Naive B cell (primary cell): ENCODE measurements at places on chromosomes 1 and 21. TPM values are rescaled to one million over a fixed set of nuclear protein-coding genes. Genes with fewer than 3 reads are reported as not detected.

GRCh38 chr1:82264802-82265201 is 464.1 kb downstream of the ADGRL2 start:
- no peaks in the 10 kb centered on the region for H3K36me3 ChIP-seq
- no peak for DNase-seq
- no peaks in the 10 kb centered on the region for H3K27me3 ChIP-seq
- H3K4me1 ChIP-seq: no peaks in the 10 kb centered on the region
- no peak overlapping the region for H3K4me3 ChIP-seq
- no peak overlapping the region for H3K27ac ChIP-seq

Gene PDC
- polyA plus RNA-seq: not detected

DNA sequence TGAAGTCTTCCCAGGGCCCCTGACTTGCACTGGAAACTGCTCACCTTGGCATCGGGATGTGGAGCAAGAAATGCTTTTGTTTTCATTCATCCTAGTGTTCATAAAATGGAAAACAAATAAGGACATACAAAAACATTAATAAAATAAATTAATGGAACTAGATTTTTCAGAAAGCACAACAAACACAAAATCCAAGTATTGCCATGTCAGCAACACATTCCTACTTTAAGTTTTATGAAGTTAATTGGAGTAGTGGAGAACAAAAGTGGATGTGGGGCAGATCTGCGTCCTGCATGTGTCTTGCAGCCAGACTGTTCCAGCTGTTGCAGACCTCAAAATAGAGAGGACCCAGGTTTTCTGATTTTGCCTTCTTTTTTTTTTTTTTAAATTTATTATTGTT is 32.9 kb downstream of the PRMT2 start:
- H3K27me3 ChIP-seq: peaks cover 33% of the 10 kb centered on the region
- H3K4me3 ChIP-seq: peak overlapping the region; percentile 62
- DNase-seq: no peak
- H3K27ac ChIP-seq: no peak overlapping the region
- peaks cover 9% of the 10 kb centered on the region for H3K36me3 ChIP-seq
- peaks cover 11% of the 10 kb centered on the region for H3K4me1 ChIP-seq

Gene NIBAN1
- polyA plus RNA-seq: not detected

Gene MYBPH
- not detected for polyA plus RNA-seq

GRCh38 chr1:180154003-180154324 is 705 bp upstream of the QSOX1 start:
- H3K27ac ChIP-seq: peak overlapping the region; percentile 86
- no peaks in the 10 kb centered on the region for H3K27me3 ChIP-seq
- peak overlapping the region; percentile 96 for H3K4me3 ChIP-seq
- H3K36me3 ChIP-seq: peaks cover 4% of the 10 kb centered on the region
- H3K4me1 ChIP-seq: peaks cover 29% of the 10 kb centered on the region

GRCh38 chr21:17472592-17473271 is 40.1 kb upstream of the CXADR start:
- no peaks in the 10 kb centered on the region for H3K36me3 ChIP-seq
- no peaks in the 10 kb centered on the region for H3K4me1 ChIP-seq
- H3K27ac ChIP-seq: no peak overlapping the region
- DNase-seq: no peak
- no peaks in the 10 kb centered on the region for H3K27me3 ChIP-seq

GRCh38 chr1:152932170-152932811 is 14.7 kb upstream of the SPRR5 start:
- no peak overlapping the region for H3K4me3 ChIP-seq
- H3K27ac ChIP-seq: no peak overlapping the region
- no peaks in the 10 kb centered on the region for H3K4me1 ChIP-seq

DNA sequence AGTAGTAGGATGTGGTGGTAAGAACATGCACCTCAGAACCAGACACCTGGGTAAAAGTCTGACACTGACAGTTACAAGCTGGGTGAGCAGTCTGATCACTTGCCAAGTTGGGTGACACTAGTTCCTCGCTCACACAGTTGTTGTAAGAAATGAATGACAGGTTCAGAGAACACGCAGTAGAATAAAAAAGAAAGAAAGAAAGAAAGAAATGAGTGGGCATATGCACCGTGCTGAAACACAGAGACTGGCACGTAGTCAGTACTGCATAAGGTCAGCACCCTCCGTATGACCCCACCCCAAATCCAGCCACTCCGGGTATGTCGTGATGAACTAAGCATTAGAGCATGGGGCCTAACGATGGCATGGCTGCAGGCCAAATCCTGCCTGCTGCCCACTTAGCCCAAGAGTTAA is 90.6 kb downstream of the GLUL start:
- DNase-seq: no peak
- no peaks in the 10 kb centered on the region for H3K4me1 ChIP-seq
- no peak overlapping the region for H3K27ac ChIP-seq
- H3K4me3 ChIP-seq: no peak overlapping the region

DNA sequence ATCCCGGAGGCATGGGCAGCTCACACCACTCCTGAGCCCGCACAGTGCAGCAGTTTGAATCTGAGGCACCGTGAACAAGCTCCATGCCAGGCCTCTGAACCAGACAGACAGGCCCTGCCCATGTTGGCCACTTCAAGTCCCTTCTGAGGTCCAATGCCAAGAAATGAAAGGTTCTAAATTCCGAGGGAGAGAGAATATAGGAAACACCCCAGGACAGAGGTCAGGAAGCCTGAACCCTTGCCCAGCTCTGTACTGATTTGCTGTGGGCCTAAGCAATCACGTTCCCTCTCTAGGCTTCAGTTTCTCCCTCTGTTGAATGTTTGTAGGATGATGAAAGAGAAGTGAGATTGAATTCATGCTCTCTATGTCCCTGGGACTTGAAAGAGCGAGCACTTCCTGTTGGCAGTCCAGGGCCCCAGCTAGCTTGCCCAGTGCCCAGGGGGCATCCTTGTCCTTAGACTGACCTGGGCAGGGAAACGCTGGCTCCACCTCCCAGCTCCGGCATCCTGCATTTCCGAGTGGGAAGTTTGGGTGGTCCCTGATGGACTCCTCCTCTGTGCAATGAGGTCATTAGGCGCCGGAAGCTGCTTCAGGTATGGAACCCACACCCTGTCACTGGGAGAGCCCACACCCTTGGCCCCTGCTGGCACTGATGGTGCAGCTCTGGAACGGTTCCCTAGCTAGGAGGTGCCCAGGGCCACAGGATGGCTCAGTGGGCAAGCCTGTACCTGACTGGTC is 242.4 kb upstream of the TMEM51 start:
- no peaks in the 10 kb centered on the region for H3K4me1 ChIP-seq
- H3K36me3 ChIP-seq: no peaks in the 10 kb centered on the region
- H3K4me3 ChIP-seq: no peak overlapping the region
- DNase-seq: no peak
- peaks cover 5% of the 10 kb centered on the region for H3K27me3 ChIP-seq

DNA sequence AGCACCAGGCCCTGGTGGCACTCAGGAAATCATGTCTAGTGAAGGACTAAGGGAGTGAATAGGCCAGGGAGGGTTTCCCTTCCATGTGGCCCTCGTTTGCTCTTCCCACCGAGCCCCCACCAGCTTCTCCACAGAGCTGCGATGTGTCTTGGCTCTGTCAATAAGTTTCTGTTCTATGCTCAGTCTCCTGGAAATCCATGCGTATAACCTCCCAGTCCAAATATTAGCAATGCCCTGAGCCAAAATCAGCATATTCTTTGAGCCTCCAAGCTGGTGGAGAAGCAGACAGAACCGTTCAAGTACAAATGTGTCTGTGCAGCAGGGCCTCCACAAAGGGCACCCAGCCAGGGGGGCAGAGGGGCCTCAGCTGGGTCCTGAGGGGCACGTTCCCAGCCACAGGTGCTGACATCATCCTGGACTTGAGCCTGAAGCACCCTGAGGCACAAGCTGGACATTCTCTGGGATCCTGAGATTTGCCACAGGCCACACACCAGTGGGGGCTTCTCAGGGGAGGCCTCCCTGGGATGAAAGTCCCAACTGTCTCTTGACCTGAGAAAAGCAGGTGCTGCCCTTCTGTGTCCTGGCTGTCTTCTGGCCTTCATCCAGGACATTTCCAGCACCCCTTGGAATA is 350.5 kb upstream of the VAMP3 start:
- peaks cover 15% of the 10 kb centered on the region for H3K36me3 ChIP-seq
- peaks cover 14% of the 10 kb centered on the region for H3K27me3 ChIP-seq
- no peaks in the 10 kb centered on the region for H3K4me1 ChIP-seq

Gene LINGO4
- not detected for polyA plus RNA-seq

GRCh38 chr1:11238311-11238710 is 24.0 kb downstream of the MTOR start:
- no peak for DNase-seq
- H3K27me3 ChIP-seq: no peaks in the 10 kb centered on the region
- no peak overlapping the region for H3K27ac ChIP-seq

DNA sequence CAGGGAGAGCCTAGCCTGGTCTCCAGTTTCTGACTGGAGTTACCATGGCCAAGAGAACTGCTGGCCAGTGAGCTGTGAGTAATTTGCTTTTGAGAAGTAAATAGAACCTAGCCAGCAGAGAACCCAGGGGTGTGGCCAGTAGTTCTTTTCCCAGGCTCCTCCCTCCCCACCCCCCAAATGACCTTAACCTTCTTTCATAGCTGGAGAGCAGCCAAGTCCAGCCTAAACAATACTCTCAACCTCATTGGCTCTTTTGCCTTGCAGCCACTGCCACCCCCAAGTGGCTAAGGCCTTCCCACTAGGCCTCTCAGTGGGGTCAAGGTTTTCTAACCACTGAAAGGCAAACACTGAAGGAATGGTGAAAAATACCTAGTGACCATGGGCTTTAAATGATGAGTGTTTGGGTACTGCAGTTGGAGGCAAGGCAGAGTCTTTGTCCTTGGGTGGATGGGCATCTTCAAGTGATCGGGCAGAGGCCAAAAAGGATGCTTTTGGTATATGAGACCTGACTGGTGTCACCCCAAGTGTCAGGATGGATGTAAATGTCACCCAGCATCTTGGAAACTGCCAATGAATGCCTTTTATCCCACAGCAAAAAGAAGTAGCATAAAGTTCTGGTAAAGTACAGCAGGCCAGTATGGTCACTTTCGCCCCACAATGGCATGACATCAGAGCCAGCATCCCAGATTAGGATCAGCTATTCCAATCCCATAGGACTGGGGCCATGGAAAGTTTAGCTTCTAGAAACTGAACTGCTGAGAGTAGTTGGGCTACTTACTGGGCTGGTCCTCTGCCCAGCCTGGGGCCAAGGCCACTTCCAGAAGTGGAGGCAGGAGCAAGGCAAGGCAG is 3.5 kb upstream of the PIGV start:
- no peaks in the 10 kb centered on the region for H3K27me3 ChIP-seq
- DNase-seq: no peak
- no peak overlapping the region for H3K4me3 ChIP-seq
- peaks cover 41% of the 10 kb centered on the region for H3K4me1 ChIP-seq
- no peak overlapping the region for H3K27ac ChIP-seq

Gene TMOD4
- polyA plus RNA-seq: not detected

- DNase-seq: peak; percentile 66
- H3K4me1 ChIP-seq: peaks cover 71% of the 10 kb centered on the region
- peaks cover 6% of the 10 kb centered on the region for H3K36me3 ChIP-seq
- peak overlapping the region; percentile 20 for H3K4me3 ChIP-seq
Observed at GRCh38 chr1:204503122-204503912, 8.7 kb upstream of the PIK3C2B start.

DNA sequence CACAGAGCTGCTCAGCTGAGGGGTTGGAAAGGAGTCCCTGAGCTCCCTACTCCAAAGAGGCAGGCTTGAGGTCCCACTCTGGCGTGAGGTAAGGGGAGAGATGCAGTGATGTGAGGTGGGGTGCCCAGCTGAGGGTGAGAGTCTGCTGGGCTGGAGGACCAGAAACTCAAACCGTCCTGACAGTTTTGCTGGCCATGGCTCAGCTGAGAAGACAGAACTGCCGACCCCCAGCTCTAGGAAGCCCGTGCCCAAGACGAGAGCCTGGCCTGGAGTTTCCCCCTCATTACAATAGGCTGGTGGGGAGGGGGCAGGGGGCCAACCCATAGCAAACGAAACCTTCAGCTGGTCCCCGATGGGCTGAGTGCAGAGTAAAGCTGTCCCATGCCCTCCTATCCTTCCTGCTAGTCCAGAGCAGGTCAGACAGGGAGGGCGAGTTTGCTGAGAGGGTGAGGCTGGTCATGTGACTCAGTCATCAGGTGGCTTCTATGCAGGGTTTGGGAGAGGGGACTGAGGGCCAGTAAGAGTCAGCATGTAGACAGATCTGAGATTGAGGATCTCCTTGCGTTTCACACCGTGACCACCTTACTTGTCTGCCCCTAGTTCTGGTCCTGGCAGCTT is 129.3 kb downstream of the PRDM2 start:
- H3K4me3 ChIP-seq: no peak overlapping the region
- no peak overlapping the region for H3K27ac ChIP-seq
- peaks cover 3% of the 10 kb centered on the region for H3K4me1 ChIP-seq

DNA sequence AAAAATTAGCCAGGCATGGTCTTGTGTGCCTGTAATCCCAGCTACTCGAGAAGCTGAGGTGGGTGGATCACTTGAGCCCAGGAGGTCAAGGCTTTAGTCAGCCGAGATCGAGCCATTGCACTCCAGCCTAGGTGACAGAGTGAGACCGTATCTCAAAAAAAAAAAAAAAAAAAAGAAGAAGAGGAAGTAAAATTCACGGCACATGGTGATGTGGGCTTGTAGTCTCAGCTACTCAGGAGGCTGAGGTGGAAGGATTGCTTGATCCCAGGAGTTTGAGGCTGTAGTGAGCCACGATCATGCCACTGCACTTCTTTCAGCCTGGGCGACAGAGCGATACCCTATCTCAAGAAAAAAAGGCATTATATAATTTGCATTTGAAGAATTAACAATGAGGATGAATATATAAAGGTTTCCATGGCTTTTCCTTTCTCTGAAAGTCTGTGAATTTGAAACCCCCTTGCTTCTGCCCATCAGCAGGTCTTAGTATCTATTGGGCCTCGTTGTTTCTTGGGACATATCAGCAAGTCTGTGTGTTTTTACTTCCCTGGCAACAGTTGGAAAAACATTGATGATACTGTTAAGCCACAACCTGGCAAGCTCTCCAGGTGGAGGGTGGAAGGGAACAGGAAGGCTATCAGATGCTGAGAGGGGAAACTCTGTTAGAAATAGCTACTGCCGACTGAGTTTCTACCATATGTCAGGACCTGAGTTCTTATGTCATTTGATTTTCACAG is 4.6 kb upstream of the PLA2G2D start:
- DNase-seq: peak; percentile 28
- H3K36me3 ChIP-seq: no peaks in the 10 kb centered on the region
- H3K27ac ChIP-seq: no peak overlapping the region
- peaks cover 36% of the 10 kb centered on the region for H3K4me1 ChIP-seq
- H3K27me3 ChIP-seq: no peaks in the 10 kb centered on the region

- peaks cover 74% of the 10 kb centered on the region for H3K27me3 ChIP-seq
- no peak overlapping the region for H3K27ac ChIP-seq
- no peak overlapping the region for H3K4me3 ChIP-seq
- H3K4me1 ChIP-seq: peaks cover 28% of the 10 kb centered on the region
- H3K36me3 ChIP-seq: no peaks in the 10 kb centered on the region
Observed at GRCh38 chr1:213983493-213984386, 4.0 kb upstream of the PROX1 start.

Gene TSSK3
- 4.8 TPM for polyA plus RNA-seq

DNA sequence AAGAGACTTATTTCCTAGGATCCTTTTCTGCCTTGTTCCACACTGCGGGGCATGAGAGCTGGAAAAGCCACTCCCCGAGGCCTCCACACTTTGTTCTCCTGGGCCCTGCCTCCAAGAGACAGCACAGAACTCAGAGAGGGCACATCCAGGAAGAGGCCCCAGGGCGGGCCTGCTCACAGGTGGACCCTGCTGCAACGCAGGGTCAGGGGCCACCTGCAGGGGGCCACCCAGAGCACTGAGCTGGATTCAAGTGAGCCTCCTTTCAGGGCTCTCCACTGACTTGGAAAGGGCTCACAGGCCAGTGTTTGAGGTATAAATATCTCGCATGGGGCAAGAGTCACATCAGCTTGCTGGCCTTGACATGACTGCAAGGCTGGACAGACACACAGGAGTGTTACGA is 4.8 kb downstream of the RGS16 start:
- H3K27ac ChIP-seq: no peak overlapping the region
- no peaks in the 10 kb centered on the region for H3K36me3 ChIP-seq
- no peak for DNase-seq
- H3K27me3 ChIP-seq: no peaks in the 10 kb centered on the region
- peaks cover 14% of the 10 kb centered on the region for H3K4me1 ChIP-seq
